MG63 (cell line): ENCODE measurements at places on chromosomes 1 and 21.

- DNase-seq: no peak
These were observed 133.1 kb downstream of the SMYD3 start for GRCh38 chr1:246373828-246374569.

DNA sequence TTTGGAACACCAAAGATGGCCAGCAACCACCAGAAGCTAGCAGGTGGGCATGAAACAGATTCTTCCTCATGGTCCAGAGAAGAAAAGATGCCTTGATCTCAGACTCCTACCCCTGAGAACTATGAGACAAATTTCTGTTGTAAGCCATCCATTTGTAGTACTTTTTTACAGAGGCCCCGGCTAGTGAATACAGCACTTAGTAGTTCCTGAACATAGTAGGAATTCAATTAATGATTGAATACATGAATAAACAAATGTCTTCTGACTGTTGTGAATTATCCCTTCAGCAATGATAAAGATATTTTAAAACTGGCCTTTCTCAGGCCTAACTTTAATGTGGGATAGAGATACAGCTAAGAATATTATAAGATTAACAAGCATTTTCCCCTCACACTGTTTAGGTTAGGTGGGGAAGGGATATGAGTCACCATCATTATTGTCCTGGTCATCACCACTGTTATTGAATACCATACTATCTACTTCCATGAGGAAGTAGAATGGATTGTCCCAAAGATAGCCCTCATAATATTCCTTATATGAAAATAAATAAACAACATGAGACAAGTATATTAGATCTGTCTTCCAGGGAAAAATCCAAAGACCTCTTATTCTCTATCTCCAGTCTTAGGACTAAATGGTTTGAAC is 51.4 kb downstream of the ADCY10 start:
- DNase-seq: no peak

- no peak for DNase-seq
These were observed 25.0 kb upstream of the SLC2A1 start for GRCh38 chr1:42983693-42984092.

DNA sequence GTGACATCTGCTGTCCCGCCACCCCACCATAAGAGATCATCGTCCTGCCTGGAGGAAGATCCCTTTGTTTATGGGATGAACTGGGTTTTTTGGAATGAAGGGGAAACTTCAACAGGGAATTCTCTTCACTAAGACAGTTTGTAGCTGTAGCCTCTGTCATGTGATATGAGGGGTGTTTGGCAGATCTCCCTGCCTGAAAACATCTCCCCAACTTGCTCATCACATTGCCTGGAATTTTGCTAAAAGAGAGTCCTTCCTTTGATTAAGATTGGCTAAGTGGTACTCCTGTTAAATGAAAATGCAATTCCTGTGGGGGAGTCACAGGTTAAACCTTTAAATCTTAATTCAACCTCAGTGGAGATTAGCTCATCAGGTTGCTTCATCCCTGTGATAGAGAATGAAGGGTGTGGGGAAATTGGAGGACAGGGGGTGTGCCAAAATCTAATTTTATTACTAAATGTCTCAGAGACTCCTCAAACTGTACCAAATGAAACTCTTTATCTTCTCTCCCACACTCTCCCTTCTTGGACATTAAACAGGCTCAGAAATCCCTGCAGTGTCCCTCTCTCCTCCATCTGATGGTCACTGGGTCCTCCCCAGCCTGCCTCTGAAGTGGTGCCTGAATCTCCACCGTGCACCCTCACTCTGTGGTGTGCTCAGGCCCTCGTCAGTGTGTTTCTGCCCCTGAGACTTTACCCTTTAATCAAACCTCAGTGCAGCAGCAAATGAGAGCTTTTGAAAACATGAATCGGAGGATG is 54.8 kb downstream of the IER5 start:
- no peak for DNase-seq

DNA sequence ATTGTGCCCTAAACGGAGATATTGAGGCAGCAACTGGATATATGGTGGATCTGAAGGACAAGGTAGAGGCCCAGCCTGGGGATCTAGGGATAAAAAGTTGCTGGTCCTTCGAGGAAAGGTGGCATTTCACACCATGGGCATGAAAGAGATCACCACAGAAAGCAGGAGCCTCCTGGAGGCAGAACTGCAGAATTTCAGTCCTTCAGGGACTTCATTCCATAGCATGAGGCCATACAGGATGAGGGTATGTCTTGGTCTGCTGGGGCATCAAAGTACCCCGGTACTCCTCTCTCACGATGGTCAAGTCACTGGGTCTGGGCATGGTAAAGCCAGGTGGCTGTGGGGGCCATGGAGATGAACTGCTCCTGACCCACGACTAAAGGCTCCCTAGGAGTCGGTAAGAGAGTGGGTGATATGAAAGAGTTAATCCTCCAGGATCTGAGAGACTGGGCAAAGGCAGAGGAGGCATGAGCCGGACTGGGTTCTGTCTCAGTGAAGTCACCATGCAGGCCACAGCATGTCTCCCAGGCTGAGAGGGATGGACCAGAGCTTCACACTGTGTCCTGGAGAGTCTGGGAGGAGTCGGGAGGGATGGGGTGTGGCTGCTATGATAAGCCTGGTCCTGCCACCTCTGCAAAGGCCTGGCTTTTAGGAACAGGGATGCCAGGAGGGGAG is 5.8 kb upstream of the SPRR5 start:
- no peak for DNase-seq

DNA sequence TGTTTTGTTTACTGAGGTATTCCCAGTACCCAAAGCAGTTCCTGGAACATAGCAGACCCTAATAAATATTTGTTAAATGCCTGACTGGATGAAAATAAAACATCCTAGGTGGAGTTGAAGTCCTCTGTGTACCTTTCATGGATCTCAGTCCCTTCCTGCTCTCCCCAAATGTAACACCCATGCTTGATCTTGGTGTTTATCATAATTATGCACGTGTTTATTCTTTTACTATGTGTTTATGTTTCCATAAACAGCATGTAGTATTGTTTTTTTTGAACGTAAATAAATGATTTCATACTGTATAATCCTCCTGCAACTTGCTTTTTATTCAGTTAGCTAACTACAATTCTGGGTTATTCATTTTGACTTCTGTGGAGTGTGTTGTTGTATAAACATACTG is 4.8 kb downstream of the LACTBL1 start:
- no peak for DNase-seq

GRCh38 chr1:222263791-222264190 is 284.1 kb downstream of the HHIPL2 start:
- no peak for DNase-seq

GRCh38 chr1:78607334-78607927 is 12.8 kb upstream of the IFI44L start:
- DNase-seq: no peak

GRCh38 chr1:212713465-212714136 is 14.0 kb upstream of the BATF3 start:
- DNase-seq: no peak

DNA sequence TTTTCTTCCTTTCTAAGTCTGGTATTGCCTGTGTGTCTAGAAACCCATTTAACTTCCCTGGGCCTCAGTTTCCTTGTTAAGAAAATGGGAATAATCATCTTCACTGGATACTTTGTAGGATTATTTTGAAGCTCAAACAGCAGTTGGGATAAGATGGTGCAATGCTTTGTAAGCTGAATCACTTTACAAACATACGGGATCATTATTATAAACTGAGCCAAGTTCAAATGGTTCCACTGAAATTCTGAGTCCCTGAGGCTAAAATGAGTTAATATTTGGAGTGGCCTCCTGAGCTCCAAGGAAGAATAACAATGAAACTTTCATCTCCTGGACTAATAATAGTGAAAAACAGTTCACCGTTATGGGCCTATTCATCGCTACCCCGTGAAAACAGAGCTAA is 388.0 kb downstream of the PLPP3 start:
- DNase-seq: no peak

- no peak for DNase-seq
These were observed 6.4 kb upstream of the TACSTD2 start for GRCh38 chr1:58583496-58583895.

DNA sequence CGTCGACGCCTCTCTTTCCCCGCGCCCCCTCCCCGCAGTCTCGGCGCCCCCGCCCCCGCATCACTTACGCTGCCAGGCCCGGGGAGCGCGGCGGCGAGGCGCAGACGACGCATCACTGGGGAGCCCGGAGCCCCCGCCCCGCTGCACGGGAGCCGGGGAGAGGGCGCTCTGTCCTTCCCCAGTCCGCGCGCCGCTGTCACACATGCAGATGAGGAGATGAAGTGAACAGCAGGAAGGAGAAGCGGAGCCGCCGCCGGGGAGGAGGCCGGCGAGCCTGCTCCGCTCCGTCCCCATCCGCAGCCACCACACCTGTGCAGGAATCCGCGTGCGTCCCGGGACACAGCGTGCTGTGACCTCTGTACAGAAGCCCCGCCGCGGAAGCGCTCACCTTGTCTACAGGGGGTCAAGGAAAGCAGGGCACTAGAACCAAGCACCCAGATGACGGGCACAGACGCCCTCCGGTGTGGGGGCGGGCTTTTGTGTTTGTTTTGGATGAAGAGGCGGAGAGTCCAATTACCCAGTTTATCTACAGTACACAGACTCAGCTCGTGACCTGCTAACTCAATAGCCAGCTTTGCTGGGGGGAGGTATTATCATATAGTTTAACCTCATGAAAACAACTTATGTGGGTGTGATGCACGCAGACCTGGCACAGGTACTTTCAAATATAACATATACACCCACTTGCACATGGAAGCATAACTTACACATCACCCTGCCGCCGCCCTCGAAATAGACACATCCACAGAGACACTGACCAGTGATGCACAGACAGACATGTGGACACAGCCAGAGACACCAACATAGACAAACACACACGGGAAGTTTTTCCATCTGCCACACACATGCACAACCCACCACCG is 12.4 kb downstream of the KLHDC8A start:
- peak; percentile 37 for DNase-seq

GRCh38 chr21:42471206-42471605 is 24.8 kb downstream of the RSPH1 start:
- no peak for DNase-seq

- no peak for DNase-seq
These were observed 18.5 kb downstream of the NPHP4 start for GRCh38 chr1:5973771-5974170.

GRCh38 chr1:224696891-224697765 is 81.0 kb downstream of the CNIH3 start:
- DNase-seq: peak; percentile 50

- DNase-seq: no peak
These were observed 14.9 kb downstream of the PODN start for GRCh38 chr1:53076721-53077598.

DNA sequence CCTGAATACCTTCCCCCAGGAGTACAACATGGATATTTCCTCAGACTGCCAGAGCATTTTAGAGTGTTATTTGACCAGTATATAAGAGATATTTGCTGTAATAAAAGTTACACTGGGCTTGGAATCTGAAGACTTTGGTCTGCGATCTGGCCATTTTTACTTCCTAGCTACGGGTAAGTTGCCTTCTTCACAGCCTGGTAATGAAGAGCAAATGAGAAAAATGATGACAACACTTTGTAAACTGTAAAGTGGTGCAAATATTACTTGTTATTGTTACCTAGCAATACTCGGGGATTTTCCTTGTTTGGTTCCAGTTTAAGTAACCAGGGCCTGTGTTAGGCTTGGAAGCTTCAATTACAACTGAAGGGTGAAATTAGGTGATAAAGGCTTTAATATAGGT is 180.8 kb upstream of the LMO4 start:
- no peak for DNase-seq

GRCh38 chr1:160652924-160653619 is 6.2 kb upstream of the SLAMF1 start:
- no peak for DNase-seq

- DNase-seq: no peak
These were observed 377.8 kb downstream of the KCNH1 start for GRCh38 chr1:210755991-210756659.

DNA sequence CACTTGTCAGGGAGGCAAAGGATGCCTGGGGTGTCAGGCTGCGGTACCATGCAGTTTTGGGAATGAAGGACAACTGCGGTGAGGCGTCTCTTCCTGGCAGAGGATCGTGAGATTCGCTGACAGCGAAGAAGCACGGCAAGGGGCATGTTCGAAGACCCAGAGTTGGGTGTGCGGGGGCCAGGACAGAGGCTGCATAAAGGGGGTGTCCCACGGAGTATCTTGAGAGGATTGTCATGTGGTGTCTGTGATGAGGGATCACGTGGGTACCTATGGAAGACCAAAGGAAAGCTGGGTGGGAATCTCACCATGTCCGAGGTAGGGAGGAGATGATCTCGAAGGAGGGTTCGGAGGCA is 372 bp downstream of the SLC25A44 start:
- DNase-seq: no peak

- DNase-seq: no peak
These were observed 25.1 kb downstream of the USP24 start for GRCh38 chr1:55190109-55190508.

GRCh38 chr21:45417256-45417950 is 12.4 kb downstream of the COL18A1 start:
- DNase-seq: no peak

GRCh38 chr21:41766883-41767605 is at the start of gene RIPK4:
Gene RIPK4, minus strand, starts transcription at chr21:41767052. Its CDS starts 11 bp downstream, at chr21:41767041.
- DNase-seq: peak; percentile 56

GRCh38 chr1:150233359-150234308 is 2.3 kb downstream of the ANP32E start:
- DNase-seq: peak; percentile 10

DNA sequence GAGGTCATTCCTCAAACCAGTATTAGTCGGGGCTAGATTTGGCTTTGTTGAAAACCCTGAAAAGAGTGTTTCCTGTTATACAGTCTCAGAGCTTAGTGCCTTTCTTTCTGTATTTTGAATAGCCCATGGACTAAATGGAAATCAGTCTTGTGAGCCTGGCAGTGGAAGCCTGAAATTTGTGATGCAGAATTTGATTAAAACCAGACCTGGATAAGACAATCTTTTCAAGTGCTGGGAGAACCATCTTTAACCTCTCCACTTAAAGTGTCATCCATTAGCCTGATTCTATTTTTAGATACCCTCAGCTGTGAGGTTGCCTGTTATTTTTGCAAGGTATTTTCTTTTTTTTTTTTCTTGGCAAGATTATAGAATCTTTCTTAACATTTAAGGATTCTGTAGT is 19.5 kb downstream of the ACTN2 start:
- no peak for DNase-seq

- DNase-seq: no peak
These were observed 76.4 kb upstream of the DNAH14 start for GRCh38 chr1:224852901-224853568.

DNA sequence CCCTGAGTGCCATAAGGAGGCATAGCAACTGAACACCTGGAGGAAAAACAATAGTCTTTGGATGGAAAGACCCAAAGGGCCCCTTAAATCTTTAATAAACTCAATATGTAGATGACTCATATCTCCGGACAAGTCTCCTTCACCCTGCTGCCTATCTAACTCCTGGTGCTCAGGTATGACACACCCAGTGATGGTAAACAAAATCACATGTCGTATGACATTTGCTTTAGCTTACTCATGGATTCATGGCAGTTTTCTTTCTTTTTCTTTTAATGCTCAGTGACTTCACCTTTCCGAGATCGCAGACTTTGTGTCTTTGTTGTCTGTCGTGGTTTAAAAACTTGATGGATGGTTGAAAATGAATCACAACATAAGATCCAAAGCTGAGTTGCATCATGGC is 208.5 kb upstream of the PROX1 start:
- no peak for DNase-seq

GRCh38 chr1:235401251-235401650 is 34.0 kb downstream of the TBCE start:
- no peak for DNase-seq
